ENCODE measurements at places on chromosomes 5 and 9.

GRCh38 chr5:76084496-76085242 lies 1.5 kb downstream of the SV2C start:
- DNase-seq: no peak

DNA sequence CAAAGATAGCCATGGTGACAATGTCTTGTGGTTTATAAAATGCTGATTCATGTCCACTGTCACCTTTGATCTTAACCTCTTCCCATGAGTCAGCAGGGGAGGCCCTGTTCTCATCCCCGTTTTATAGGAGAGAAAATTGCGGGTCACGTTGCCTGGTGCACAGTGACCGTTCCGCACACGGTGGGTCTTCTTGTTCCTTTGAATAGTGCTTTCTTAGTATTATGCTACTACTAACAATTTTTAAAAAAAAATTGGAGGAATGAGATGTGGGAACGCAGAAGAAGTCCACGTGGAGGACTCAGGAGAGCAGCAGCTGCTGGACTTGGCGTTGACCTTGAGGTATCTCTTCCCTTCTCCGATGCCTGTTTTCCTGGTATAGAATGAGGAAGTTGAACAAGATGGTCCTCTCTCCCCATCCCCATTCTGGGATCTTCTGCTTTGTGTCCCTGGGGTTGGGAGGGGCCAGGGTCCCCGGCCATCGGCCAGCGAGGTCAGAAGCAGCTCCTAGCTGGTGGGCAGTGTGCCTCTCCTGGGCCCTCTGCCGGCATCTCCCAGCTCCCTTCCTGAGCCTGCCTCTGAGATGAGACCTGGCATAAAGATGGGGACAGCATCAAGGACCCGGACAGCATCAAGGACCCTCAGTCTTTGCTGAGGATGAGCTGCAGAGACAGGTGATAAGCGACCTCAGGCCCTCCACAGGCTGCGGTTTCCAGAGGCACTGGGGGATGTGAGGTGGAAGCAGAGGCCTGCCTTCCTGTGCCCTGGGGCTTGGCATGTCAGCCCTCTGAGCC lies 143.9 kb downstream of the C9orf50 start:
- DNase-seq: no peak

DNA sequence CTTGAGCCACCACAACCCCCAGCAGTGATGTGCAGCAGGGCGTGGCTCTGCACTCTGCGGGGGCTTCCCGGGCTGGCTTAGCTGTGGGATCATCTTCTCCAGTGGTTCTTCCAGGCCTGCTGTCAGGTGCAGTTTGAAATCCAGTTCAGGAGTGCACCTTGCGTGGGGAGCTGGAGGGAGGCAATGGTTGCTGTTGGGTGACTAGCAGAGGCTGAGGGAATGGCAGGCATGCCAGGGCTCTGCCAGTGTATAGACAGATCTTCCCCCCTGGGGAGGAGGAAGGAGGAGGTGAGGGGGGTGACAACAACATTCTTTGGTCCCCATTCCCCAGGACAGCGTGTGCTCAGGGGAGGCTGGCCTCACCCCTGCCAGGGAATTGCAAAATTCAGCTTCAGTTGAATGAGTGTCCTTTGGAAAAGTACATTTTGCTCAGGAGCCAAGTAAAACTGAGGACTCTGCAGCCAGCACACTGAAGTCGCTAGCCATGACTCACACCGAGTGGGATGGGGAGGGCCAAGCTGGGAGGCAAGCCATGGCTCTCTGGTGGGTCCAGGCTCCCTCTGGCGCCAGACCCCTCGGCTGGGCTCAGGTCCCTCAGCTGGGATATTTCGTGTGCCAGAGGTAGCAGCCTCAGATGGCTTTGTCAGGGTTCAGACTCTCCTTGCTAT lies 35.0 kb downstream of the ERGIC1 start:
- DNase-seq: peak; percentile 98

- DNase-seq: no peak
These were observed 2267.7 kb upstream of the ACO1 start for GRCh38 chr9:30116673-30117217.

DNA sequence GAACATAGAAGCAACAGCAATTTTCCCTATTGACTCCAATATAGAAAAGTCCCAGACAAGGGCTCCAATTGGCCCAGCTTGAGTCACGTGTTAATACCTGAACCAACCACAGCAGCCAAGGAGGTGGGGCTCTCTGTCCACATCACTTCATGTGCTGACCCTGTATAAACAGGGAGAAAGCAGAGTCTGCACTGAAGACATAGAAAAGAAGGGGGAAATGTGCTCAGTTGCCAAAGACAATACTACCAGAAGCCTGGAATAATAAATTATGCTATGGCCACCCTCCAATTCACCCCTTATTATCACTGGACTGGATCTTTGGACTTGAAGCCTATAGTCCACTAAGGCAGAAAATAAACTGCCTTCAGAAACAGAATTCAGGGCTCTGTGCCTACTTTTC lies 275.4 kb downstream of the EPB41L4A start:
- no peak for DNase-seq

- no peak for DNase-seq
These were observed 2.2 kb upstream of the PRRT1B start for GRCh38 chr9:131543141-131543540.

DNA sequence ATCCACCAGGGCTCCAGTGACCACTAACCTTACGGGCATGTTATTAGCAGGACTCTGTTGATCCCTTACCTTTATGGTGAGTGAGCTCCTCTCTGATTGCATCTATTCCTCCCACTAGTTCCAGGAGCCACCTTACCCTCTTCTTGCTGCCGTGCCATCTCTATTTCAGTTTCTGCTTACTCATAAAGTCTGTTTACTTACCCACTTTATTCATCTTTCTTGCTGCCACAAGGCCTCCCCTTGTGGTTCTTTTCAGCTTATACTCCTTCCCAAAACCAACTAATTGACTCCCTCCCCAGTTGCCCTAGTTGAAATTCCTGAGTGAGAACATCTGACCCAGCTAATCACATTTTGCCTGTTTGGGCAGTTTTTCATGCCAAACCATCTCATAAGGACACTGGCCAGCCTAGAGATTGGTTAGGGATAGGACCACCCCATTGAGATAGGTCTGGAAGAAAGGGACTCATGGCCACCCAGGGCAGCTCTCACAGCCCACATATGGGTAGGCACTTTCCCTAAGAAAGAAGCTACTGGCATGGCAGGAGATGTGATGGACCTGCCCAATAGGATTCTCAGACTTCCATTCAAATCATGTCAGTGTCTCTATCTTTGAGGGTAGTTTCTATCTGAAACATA lies 412.7 kb downstream of the EFNA5 start:
- peak; percentile 51 for DNase-seq

DNA sequence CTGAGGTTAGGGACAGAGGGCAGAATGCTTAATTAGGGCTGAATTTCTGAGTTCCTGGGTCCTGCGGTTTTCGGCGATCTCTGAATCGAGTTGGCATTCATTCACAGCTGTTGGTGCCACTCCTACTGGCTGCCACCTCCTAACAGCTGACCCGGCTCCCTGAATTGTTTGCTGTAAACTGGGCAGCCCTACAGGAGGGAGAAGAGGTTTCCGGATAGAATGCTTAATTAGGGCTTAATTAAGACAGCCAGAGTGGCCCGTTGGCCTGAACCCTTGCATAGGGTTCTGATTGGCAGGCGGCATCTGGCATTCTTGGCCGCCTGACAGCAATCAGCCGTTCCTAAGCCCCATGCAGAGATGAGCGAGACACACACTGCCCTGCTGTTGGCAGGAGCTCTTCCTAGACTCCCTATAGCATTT lies 25.7 kb downstream of the FRMPD1 start:
- DNase-seq: peak; percentile 49

DNA sequence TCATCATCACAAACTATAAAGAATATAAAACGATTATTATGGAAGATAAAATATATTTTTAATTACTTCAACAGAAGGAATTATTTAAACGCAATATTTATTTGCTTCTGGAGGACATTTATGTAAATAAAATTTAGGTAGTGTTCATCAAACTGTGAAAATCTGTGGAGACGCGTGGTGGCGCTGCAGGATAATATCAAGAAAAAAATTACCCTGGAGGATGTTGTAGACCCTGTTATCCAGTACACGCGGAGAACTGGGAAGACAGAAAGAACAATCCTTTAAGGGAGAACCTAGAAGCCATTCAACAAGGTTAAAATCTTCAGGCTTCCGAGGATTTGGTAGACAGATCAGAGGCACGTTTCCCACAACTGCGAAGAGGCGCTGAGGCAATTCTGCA lies at the start of gene PCDHB12:
Gene PCDHB12 (plus strand): TSS at position 242 of the 400 bp plus-strand sequence. CDS start 189 bp downstream, outside the sequence.
- no peak for DNase-seq

GRCh38 chr5:78889369-78890140 lies 95.6 kb downstream of the ARSB start:
- peak; percentile 18 for DNase-seq

GRCh38 chr9:72315510-72316311 lies 49.3 kb downstream of the ZFAND5 start:
- DNase-seq: peak; percentile 96

DNA sequence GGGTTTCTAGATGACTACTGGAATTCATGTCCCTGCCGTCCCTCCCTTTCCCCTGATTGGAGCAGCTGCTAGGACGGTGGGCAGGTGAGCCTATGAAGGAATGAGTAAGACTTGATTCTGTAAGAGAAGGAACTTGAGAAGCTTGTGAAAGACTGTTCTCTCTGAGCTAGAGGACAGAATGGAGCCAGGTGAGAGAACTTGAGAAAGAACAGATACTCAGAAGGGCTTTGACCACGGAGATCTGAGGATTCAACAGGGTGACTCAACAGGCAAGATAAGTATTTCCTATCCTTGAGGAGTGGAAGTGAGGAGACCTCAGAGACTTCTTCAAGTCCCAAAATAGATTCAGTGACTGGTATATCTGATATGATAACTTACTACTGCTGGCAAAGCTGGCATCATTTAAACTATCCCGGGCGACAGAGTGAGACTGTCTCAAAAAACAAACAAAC lies 41.9 kb downstream of the HSDL2 start:
- no peak for DNase-seq

GRCh38 chr5:147685993-147686392 lies 96.5 kb downstream of the JAKMIP2 start:
- DNase-seq: no peak

DNA sequence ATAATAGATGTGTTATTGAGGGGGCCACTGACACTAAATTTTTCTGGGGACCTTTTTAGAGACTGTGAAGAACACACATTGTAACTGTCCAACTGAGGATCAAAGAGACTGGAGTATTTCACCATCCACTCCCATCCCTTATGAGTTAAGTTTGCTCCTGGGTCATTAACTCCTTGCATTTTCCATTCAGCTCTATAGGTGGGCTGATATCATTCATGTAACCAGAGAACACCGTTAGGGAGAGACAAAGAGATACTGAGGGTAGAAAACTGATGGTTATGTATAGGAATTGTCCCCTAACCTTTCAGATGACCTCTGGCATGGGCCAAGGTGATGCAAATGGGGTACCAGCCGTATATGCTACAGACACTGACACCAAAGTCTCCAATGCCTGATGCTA lies 142.4 kb upstream of the TLR4 start:
- no peak for DNase-seq

DNA sequence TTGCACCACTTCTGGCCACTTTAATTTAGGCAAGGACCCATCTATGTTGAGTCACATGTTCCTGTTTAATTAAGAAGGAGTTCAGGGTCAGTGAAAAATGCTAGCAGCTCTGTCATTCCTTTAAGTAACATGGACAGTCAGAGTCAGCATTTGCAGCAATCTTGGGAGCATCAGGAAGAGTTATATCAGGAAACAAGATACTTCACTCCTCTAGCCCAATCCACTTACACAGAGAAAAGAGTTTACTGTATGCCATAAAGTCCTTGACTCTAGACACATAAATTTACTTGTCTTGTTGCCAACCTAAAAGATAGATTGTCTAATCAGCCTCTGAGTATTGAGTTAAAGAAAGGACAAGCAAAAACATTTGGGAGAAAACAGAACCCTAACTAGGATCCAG lies 266.7 kb downstream of the PJA2 start:
- DNase-seq: no peak

DNA sequence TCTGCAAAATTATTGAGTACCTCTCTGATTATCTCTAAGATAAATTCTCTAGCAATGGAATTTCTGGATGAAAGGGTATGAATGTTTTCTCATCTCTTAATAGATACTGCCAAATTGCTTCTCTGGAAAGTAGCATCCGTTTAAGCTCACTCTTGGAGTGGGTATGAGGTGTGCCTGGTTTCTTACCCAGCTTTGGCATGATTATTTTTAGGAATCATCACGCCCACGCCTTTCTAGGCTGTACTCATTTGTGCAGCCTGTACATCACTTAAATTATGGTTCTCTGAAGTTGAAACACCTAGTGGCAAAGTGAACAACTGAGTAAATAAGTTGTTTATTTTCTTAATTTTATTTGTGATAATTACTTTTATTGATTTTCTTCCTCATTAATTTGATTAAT lies 156.5 kb upstream of the IL12B start:
- no peak for DNase-seq

GRCh38 chr9:109599131-109599530 lies 101.0 kb upstream of the PTPN3 start:
- no peak for DNase-seq

GRCh38 chr5:142984525-142984924 lies 214.3 kb downstream of the ARHGAP26 start:
- DNase-seq: no peak

- DNase-seq: no peak
These were observed 219.9 kb downstream of the PRDM9 start for GRCh38 chr5:23727271-23727670.

DNA sequence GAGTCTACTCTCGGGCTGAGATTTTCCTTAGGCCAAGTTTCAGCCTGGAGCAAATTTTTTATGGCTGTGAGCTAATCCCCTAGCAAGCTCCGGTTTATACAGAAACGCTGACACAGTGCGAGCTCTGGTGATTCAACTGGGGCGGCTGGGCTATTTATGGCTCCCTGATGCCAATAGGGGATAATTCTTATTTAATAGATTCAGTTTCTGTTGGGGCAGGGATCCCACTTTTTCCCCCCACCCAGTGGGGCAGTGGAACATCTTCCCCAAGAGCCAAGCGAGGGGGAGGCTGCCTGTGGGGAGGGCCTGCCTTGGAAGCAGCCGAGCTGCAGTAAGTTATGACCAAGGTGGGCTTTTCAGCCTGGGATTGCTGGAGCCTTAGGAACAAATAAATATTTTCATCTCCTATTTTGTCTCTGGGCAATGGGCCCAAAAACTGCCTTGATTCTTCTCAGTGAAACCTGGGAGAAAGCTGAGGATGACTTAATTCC lies 129.1 kb downstream of the MACROH2A1 start:
- peak; percentile 34 for DNase-seq

GRCh38 chr9:117677572-117677971 lies 26.6 kb upstream of the TLR4 start:
- DNase-seq: no peak

DNA sequence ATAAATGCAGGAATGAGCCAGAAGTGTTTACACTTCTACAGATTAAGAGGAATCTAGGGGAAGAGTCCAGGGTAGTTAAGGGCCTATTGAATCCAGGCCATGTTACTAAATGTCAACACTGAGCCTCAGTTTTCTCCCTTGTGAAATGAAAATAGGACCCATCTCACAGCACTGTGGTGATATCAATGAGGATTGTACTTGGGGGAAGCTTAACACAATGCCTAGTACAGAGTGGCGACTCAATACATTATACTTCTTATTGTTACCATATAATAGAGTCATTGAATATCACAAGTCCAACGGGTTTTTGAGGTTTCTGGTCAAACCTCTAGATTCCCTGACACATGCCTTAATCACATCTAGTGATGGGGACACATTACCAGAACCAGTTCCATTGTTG lies 4.6 kb downstream of the TRUB2 start:
- DNase-seq: no peak

All from fibroblast of gingiva (primary cell).